GM12878 (cell line): ENCODE measurements at places on chromosomes 13 and 19. TPM values are rescaled to one million over a fixed set of nuclear protein-coding genes. Genes with fewer than 3 reads are reported as not detected.
A peak's percentile ranks its signal among the peaks of the same experiment; 100 is the strongest.

Gene HSPB6
- total RNA-seq, result 0.51 and 1.6 TPM in 2 replicates

Gene CBLC
- total RNA-seq, result 0.19 TPM in 1 of 2 replicates, not detected in the other

DNA sequence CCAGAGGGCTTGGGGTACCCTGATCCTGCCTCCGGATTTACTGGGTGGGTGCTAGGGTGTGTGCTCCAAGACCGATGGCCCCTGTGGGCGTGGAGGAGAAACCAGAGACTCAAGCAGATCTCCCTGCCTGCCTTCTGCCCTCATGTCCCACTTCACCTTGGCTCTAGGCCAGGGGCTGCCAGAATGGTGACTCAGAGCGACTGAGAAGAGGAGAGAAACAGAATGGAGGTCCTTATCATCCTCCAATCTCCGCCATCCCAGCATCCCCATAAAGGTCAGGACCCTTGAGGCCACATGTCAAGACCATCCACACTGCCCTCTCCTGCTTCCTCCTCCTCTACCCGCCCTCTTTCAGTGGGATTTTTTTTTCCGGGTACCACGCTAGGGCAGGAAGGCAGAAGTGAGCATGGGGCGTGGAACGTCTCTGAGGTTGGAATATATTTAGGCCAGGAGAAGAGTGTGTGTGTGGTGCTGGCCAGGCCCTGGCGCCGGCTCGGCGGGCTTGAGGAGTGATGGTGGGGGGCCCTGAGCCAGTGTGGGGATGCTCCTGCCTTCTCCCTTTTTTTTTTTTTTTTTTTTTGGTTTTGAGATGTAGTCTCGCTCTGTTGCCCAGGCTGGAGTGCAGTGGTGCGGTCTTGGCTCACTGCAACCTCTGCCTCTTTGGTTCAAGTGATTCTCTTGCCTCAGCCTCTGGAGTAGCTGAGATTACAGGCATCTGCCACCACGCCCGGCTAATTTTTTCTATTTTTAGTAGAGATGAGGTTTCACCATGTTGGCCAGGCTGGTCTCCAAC is 22.3 kb downstream of the IER2 start:
- no peak for DNase-seq

GRCh38 chr13:45778882-45779281 is 72.7 kb downstream of the SIAH3 start:
- DNase-seq, result no peak

GRCh38 chr19:58181902-58182576 is 822 bp upstream of the ZNF274 start:
- DNase-seq, result no peak

DNA sequence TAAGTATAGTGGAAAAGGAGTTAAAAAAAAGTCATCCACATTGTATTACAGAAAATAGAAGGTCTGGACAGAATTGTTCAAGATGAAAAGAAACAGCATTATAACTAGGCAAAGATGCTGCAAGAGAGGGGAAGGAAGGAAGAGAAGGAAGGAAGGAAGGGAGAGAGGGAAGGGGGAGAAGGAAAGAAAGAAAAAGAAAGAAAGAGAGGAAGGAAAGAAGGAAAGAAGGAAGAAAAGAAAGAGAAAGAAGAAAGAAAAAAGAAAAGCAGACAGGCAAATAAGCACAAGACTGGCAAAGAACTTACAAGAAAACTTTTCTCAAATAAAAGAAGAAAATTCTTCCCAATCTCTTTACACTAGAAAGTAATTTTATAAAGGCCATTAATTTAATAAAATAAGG is 15.1 kb upstream of the FLT1 start:
- DNase-seq, result no peak

GRCh38 chr19:12828494-12828893 is 5.9 kb downstream of the RTBDN start:
- no peak for DNase-seq

- DNase-seq, result no peak
These were observed 498.1 kb downstream of the COG6 start for GRCh38 chr13:40153516-40153915.

DNA sequence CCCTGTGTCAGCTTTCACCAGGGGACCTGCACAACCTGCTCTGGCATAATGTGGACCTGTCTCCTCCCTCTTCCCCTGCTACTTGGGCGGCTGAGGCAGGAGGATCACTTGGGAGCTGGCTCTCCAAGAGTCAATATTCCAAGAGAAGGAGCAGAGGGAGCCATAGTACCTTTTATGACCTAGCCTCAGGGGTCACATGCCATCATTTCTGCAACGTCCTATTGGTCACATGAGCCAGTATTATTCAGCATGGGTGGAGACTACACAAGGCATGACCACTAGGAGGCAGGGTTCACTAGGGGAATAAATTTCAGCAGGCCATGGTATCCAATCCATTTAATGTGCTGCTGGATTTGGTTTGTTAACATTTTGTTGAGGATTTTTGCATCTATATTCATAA is 12.0 kb upstream of the SHFL start:
- DNase-seq, result no peak

DNA sequence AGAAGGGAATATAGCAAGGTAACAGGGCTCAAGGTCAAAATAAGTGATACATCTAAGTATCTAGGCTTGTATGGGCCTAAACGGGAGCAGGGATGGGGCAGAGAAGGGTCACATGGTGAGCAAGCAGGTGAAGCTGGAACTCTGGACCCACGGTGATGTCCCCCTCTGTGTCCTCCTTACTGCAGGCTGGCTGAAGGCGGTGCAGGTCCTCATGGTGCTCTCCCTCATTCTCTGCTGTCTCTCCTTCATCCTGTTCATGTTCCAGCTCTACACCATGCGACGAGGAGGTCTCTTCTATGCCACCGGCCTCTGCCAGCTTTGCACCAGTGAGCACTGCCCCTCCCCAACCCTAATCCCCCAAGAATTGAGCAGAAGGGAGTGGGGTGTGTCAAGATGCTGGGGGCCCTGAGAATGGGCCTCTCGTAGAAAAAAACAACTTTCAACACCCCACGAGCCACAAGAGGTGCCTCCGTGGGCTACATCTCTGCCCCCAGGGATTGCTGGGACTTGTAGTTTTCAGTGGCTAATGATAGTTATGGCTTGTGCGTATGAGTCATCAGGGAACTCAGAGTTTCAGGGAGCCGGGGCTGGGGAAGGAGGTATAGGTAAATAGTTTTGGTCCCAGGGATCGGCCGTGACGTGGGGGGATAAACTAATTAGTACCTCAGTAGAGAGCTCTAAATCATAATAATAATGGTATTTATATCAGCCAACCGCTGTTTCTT is 4.0 kb downstream of the EMP3 start:
- DNase-seq, result peak; percentile 42

GRCh38 chr19:6216996-6217751 is 62.6 kb downstream of the MLLT1 start:
- DNase-seq, result no peak

DNA sequence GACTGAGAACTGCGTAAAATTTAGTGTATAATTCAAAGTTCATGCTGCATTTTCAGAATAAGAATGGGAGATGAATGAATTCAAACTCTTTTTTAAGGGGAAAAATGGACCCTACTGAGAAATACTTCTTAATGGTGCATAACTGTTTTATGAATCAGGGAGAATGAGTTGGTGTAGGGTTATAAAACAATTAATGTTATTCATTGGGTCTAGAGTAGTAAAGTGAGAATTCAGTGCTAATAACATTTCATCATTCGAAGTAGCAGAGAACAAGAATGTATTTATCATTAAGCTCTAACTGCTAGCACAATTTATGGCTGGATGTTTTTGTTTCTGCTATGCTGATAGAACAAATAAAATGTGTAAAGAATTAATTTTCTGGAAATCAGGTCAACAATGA is 310.2 kb downstream of the SLITRK5 start:
- DNase-seq, result no peak

DNA sequence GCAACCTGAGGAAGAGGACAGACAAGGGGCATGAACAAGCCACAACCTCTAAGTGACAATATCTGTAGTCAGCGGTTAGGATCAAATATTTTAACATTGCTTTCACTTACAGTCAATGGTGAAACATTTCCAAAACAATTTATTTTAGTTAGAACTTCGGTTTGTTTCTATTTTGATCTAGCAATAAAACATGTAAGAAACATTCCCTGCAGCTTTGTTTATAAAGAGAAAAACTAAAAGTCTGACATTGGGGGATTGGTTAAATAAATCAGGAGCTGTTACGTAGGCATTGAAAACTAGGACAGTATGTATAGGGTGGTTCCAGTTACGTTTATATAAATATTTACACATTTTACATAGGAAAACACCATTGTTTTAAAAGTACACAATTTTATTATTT is 3.4 kb downstream of the URI1 start:
- DNase-seq, result no peak

DNA sequence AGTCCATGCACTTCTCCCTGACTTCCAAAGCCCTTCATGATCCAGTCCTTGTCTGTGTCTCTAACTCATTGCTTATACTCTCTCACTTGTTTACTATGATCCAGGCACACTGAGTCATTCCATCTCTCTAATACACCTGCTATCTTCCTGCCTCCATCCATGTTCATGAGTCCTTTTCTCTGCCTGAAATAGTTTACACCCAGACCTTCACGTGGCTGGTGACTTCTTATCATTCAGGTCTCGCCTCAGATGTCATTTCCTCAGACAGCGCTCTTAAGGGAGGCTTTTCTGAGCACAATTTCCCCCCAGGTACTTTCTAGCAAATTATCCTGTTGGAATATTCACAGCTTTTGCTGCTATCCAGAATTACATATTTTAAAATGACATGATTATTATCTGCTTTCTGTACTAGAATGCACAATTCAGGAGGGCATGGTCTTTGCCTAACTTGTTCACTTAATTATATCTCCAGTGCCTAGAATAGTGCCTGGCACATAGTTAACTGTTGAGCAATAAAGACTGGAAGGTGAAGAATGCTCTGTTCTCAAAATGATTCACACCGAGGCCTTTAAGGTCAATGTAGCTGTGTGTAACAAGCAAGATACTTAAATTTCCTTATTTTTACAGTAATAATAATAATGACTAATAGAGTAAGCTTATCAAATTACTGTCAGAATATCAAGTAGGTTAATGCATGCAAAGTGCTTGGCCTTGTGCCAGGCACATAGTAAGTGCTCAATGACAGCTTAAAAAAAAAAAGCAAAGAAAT is 183.7 kb upstream of the SPRY2 start:
- DNase-seq, result no peak
